Activated naive CD4-positive, alpha-beta T cell treated with anti-CD3 and anti-CD28 coated beads, Interleukin-2, amount 10 ng/mL, durations not matched to agents 7 days and 5 days (primary cell): ENCODE measurements at places on chromosomes 5 and 9.

DNA sequence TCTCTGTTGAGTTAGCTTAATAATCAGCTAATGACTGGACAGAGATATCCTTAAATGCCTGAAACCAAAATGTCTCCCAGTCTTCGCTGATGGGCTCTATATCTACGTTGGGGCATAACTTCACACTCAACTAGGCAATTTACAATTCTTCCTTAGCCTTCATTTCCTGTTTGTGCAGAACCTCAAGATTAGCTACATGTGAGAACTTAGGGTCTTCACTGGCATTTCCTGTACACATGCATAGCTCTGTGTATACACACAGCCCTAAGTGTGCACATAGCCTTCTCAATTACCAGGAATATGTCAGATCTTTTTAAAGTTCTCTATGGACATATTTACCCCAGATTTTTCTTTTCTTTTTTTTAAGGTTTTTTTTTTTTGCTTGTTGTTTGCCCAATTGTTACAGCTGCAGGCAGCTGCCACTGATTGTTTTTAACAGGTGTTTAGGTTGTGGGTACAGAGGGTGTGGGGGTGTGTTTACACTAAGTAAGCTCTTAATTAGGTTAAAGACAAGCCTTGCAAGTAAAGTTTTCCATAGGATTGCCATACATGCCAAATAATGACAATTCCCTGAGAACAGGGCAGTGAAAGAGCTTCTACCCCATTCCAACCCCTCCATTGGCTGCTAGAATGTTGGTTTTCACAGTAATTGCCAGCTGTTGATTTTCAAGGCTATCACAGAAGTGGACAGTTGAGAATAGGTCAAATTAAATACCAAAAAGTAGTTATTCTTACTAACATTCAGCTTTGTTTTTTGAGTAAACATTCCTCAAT, 441.0 kb downstream of the TLE4 start:
- no peaks in the 10 kb centered on the region for H3K27me3 ChIP-seq
- H3K4me3 ChIP-seq, result no peak overlapping the region
- H3K4me1 ChIP-seq, result no peaks in the 10 kb centered on the region
- H3K27ac ChIP-seq, result no peak overlapping the region
- no peak for DNase-seq

- no peak for DNase-seq
- no peak overlapping the region for H3K4me3 ChIP-seq
- no peaks in the 10 kb centered on the region for H3K27me3 ChIP-seq
- no peaks in the 10 kb centered on the region for H3K36me3 ChIP-seq
These were observed 160.4 kb downstream of the ELAVL2 start for GRCh38 chr9:23665635-23666034.

DNA sequence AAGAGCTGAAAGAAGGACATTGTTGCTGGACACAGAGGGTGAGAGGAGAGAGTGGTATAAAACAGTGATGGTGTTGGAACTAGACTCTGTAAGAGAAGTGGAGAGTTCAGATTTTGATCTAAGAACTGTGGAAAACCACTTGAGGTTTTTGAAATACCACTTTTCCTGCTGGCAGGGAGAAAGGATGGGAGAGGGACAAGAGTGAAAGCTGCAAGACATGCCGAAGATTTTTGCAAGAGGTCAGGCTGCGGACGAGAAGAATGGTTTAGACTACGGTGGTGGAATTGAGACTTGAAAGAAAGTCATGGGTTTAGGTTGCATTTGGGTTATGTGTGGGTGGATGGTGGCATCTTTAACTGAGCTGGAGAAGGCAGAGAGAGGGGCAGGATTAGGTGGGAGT, 202.2 kb upstream of the RPS23 start:
- H3K27ac ChIP-seq, result no peak overlapping the region
- no peak for DNase-seq
- H3K36me3 ChIP-seq, result no peaks in the 10 kb centered on the region
- no peak overlapping the region for H3K4me3 ChIP-seq
- H3K4me1 ChIP-seq, result no peaks in the 10 kb centered on the region
- H3K27me3 ChIP-seq, result peaks cover 6% of the 10 kb centered on the region

DNA sequence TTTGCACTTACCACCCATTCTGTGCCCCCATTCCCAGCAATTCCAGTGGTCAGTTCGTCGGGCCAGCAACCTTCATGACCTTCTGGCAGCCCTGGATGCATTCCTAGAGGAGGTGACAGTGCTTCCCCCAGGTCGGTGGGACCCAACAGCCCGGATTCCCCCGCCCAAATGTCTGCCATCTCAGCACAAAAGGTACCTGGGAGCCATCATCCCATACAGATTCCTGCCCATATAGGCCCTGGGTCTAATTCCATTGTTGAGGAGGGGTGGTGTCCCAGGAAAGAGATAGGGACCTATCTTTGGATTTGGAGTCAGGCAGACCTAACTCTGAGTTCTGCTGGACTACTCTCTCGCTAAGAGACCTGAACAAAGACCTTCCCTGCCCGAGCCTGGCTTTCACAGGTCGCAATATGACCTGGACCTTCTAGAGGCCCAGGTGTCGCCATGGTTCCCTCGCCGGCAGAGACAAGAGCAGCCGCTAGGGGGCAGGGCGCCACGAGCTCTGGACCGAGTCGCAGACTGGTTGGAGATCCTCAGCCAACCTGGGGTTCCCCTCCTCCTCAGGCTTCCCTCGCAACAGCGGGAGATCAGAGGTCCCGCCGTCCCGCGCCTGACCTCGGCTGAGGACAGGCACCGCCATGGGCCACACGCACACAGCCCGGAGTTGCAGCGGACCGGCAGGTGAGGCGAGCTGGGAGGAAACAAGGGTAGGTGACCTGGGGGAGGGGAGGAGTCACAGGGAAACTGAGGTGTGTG, 3.1 kb downstream of the SLC4A9 start:
- H3K4me3 ChIP-seq, result peak overlapping the region; percentile 67
- DNase-seq, result peak; percentile 88
- no peaks in the 10 kb centered on the region for H3K36me3 ChIP-seq

DNA sequence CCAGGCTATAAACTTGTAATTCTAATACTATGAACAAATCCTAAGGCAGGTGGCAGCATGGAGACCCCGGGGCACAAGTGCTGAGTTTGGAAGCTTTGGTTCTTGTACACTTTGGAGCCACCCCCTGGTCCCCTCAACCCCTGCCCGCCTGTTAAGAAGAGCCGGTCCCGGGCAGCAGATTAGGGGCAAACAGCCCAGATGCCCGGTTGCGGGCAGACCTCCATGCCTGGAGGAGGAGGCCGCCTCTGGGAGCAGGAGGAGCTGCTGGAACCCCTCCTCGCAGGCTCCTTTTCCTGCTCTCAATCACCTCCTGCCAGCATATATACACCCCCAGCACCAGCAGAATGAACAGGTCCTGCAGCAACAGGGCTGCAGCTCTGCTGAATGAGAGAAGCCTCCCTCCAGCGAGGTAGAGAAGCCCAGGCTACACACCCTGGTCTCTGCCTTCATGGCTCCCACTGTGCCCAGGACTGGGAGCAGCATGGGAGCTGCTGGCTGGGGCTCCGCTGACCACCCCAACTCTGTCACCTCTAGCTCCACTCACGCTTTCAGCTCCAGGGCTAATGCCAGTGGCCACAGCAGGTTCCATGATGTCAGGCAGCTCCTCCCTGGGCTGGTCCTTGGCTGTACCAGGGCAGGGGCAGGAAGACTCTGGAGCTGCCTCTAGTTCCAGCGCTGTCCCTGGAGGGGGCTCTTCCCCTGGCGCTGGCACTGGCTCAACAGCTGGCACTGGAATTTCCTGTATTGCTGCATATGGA, 1713.5 kb upstream of the ACO1 start:
- no peaks in the 10 kb centered on the region for H3K36me3 ChIP-seq
- no peak overlapping the region for H3K27ac ChIP-seq
- no peak overlapping the region for H3K4me3 ChIP-seq

DNA sequence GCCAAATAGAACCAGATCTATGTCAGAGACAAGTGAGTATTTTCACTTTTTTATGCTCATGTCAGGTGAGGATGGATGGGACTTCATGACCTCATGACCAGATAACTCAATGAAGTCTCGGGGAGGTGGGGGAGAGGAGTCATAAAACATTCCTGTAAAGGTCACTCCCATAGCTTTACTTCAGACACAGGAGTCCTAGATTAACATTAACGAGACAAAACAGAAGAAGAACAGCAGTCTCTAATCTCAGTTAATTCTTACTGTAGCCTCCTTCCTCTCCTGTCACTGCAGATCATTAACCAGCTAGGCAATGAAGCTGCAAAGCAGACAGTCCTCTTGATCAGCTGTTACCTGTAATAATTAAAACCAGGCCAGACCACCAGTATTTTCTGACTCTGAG, 11.2 kb downstream of the CRHBP start:
- no peaks in the 10 kb centered on the region for H3K36me3 ChIP-seq
- H3K4me1 ChIP-seq, result peaks cover 18% of the 10 kb centered on the region
- H3K4me3 ChIP-seq, result no peak overlapping the region

DNA sequence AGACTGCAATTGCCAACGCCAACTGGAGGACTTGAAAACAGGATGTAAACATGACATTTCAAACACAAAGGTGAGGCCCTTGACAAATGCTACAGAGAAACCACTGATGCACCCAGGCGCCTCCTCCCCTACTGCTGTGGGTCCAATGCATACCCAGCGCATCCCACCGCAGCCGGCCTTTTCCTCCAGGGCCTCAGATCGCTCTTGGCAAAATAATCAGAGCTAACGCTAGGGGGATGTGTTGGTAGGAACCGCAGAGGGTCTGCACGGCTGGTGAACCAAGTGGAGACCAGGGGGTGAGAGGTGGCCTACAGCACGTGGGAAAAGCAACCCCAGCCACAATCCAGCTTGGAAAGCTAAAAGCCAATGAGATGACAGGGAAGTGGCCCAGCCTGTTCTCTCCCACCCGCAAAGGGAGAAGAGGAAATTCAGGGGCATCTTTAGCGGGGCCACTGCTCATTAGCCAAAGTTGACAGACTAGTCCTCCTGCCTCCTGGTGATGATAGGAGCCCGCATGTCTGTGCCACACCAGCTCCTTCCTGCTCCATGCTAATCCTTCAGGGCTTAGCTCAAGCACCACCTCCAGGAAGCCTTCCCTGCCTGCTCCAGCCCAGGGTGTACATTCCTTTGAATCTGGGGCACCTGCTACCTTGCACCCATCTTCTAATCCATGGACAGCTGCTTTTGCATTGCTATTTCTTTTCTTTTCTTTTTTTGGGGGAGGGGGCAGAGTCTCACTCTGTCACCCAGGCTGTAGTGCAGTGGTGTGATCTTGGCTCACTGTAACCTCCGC, 5.9 kb downstream of the FAM163B start:
- no peaks in the 10 kb centered on the region for H3K4me1 ChIP-seq
- DNase-seq, result no peak
- H3K27ac ChIP-seq, result no peak overlapping the region
- H3K36me3 ChIP-seq, result no peaks in the 10 kb centered on the region
- H3K4me3 ChIP-seq, result no peak overlapping the region

DNA sequence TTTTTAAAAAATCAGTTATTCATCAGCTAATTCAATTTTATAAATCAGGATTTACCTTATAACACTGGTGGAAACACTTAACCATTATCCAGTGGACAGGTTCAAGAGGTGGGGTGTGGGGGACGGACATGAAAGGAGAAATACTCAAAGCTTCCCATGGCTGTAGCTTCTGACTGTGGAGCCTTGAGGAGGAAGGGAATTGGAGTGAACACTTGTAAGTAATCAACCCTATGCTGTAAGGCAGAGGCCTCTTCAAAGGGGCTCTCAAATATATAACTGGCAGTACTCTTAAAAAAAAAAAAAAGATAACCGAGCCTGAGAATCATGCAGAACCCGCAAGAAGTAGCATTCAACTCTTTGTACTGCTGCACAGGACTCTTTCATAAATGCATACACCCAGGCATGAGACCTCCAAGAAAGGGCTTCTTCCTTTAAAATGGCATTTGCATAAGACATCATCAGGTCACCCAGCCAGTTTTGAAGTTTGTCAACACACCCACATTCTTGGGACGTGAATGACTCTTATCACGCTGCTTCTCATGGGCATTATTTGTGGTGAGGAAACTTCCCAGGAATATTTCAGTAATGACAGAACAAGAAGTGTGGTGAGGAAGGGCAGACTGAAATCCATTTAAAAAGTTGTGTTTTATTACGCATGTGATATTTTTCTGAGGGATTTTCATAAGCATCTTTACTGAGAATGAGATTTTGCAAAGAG, 8.1 kb downstream of the OSMR start:
- H3K27me3 ChIP-seq, result peaks cover 10% of the 10 kb centered on the region
- H3K4me3 ChIP-seq, result no peak overlapping the region
- H3K36me3 ChIP-seq, result no peaks in the 10 kb centered on the region

- no peaks in the 10 kb centered on the region for H3K36me3 ChIP-seq
- no peak for DNase-seq
- no peaks in the 10 kb centered on the region for H3K4me1 ChIP-seq
- no peak overlapping the region for H3K27ac ChIP-seq
These were observed 105.1 kb upstream of the SLC25A48 start for GRCh38 chr5:135729321-135729786.

DNA sequence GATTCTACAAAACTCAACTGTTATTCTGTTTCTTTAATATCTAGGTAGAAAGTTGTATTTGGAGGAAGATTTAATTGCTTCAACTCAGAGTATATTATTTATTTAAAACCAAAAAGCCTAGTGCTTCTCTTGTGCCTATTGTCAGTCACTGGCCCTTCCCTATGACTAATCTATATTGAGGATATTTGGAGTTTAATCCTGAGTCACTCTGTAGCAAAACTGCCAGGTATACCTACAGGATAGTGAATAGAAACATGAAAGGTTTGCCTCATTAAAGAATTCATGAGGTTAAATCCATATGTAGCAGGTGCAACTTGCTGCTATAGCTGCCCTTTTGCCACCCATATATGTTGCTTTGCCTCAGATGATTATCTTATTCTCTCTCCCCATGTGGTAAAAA, 15.1 kb downstream of the PLK2 start:
- peaks cover 8% of the 10 kb centered on the region for H3K27me3 ChIP-seq
- no peak overlapping the region for H3K27ac ChIP-seq
- H3K4me1 ChIP-seq, result no peaks in the 10 kb centered on the region
- H3K4me3 ChIP-seq, result no peak overlapping the region
- H3K36me3 ChIP-seq, result no peaks in the 10 kb centered on the region

GRCh38 chr9:135743546-135744332, 41.8 kb downstream of the KCNT1 start:
- no peak overlapping the region for H3K4me3 ChIP-seq
- peaks cover 6% of the 10 kb centered on the region for H3K27me3 ChIP-seq
- H3K27ac ChIP-seq, result no peak overlapping the region
- no peak for DNase-seq

GRCh38 chr5:80275347-80275746, 19.5 kb upstream of the SERINC5 start:
- DNase-seq, result peak; percentile 47
- peaks cover 29% of the 10 kb centered on the region for H3K4me1 ChIP-seq
- no peak overlapping the region for H3K4me3 ChIP-seq
- H3K36me3 ChIP-seq, result peaks cover 1% of the 10 kb centered on the region

- DNase-seq, result no peak
- no peak overlapping the region for H3K4me3 ChIP-seq
- H3K4me1 ChIP-seq, result no peaks in the 10 kb centered on the region
These were observed 167.3 kb upstream of the MOCS2 start for GRCh38 chr5:53276825-53277224.

DNA sequence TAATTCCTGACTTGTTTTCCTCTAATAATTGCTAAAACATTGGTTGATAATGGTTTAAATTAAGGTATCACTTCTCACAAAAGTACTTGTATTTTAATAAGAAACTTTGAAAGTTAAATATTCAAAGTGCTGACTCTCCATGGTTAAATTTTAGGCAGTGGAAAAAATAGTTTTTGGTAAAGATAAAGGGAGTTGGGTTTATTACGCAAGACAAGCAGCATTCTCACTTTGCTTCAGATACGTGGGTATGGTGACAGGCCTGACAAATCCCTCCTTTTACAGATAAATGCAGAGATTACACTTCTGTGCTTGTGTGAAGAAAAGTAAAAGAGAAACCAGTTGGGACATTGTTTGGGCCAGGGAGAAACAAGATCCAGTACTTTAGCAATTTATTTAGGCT, 14.5 kb upstream of the FAM170A start:
- H3K36me3 ChIP-seq, result no peaks in the 10 kb centered on the region
- H3K27ac ChIP-seq, result no peak overlapping the region
- H3K4me1 ChIP-seq, result no peaks in the 10 kb centered on the region
- no peak overlapping the region for H3K4me3 ChIP-seq
- DNase-seq, result no peak
- H3K27me3 ChIP-seq, result no peaks in the 10 kb centered on the region
